Stimulated activated CD8-positive, alpha-beta memory T cell treated with anti-CD3 and anti-CD28 coated beads, Interleukin-4, amount 100 ng/mL, for 1 hour (primary cell): ENCODE measurements at places on chromosomes 3 and 15.

DNA sequence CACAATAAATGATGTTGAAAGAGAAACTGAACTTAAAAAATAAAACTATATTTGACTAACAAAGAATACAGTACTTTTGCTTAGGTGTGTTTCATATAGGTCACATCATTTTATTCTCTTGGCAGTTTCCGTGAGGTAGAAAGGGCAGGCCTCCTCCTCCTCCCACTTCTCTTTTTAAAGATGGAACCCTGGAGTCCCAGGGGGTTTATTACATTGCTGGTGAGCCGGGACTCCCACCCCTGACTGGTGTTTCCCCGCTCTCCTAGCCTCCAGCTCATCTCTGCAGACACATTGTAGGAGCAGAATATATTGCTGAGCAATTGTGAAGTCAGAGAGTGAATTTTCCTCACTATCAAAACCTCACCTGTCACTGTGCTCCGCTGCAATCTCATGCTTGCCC, 30.0 kb downstream of the ZDHHC23 start:
- no peak for DNase-seq

DNA sequence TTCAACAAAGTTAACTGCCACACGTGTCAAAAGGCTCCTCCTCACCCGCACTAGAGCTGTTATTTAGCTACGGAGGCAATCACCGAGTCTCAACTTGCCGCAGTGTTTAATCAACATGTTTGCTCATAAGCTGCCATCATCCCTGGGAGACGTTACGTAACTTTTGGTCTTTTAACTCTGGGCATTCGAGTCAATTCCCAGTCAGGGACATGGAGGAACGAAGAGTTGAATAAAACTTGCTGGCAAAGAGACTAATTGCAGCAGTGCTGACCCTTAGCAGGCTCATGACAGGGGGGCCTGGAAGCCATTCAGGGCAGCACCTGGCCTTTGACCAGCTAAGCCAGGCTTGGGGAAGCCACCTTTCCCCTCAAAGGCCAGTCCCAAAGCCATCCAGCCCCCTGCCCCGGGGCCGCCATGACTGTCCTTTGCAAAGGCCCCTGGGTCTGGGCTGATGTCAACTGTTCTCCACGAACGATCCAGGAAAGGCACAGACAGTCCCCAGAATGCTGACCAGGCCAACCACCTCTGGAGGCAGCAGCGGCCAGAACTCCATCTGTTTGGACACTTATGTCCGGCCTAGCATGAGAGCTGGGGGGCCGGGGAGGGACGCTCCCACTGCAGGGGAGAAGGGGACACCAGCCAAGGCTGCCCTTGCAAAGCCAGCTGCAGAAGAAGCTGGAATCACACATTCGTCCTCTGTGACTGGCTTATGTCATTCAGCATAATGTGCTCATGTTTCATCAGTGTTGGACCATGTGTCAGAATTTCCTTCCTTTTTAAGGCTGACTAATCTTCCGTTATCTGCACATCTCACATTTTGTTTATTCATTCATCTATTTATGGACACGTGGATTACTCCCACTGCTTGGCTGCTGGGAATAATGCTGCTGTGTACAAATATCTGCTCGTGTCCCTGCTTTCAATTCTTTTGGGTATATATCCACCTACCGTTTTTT, 43.7 kb downstream of the PCSK6 start:
- DNase-seq, result no peak

DNA sequence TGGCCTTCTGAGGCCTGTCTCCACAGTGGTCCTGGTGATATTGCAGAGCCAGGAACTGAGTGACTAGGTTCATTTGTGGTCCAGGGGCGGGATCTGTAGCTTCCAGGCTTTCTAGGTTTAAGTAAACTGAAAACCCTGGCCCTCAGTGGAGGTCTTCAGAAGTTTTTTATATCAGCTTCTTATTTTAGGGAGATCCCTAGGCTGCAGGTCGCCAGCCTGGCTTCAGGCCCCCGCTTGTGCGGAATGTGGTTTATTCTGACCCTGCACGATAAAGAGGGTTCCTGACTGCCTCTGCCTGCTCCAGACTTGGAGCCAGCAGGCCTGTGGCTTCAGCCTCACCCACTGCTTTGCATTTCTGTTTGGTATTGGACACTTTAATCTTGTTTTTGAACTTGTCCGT, 133.9 kb upstream of the PLXNA1 start:
- no peak for DNase-seq

GRCh38 chr3:27657871-27658270, 64.3 kb downstream of the EOMES start:
- no peak for DNase-seq

DNA sequence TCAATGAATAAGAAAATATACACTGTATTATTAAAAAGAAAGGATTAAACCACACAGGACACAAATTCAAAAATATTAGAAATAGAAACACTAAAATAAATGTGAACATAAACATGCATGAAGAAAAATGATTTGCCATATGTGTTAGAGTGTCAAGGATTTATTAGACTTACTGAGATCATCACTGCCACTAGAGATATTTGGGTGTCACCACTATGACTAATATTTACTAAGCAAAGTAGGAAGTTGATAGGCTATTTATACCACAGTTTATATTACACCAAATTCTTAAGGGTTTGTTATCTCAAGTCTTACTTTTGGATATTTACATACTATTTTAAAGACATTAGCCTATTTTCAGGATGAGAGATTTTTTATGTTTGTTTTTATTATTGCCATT, 575.0 kb upstream of the SGO1 start:
- no peak for DNase-seq

- DNase-seq, result no peak
Measured at GRCh38 chr3:39346785-39347585, 17.5 kb downstream of the CCR8 start.

- no peak for DNase-seq
Measured at GRCh38 chr15:64783796-64784195, 8.4 kb upstream of the RBPMS2 start.

GRCh38 chr3:157786618-157787017, 283.4 kb upstream of the VEPH1 start:
- no peak for DNase-seq

DNA sequence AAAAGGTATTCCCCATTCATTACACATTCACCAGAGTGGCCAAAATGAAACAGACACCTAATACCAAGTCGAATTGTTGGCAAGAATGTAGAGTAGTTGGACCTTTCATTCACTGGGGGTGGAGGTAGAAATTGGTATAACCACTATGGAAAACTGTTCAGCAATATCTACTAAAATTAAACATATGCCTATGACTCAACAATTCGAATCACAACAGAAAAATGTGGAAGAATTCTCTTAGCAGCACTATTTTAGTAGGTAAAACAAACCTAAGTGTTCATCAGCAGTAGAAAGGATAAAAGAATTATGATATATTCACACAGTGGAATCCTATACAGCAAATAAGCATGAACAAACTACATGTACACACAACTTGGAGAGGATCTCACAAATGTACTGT, 30.6 kb downstream of the POLG start:
- DNase-seq, result no peak

GRCh38 chr3:138938056-138938876, 8.7 kb downstream of the FOXL2 start:
- DNase-seq, result no peak

- no peak for DNase-seq
Measured at GRCh38 chr3:68751888-68752287, 180.5 kb downstream of the TAFA4 start.

- DNase-seq, result no peak
Measured at GRCh38 chr3:136929977-136930670, 27.7 kb upstream of the IL20RB start.
